ENCODE measurements at places on chromosomes 4 and X. TPM values are rescaled to one million over a fixed set of nuclear protein-coding genes. Genes with fewer than 3 reads are reported as not detected.

ODAPH gene
- 0.18 TPM for total RNA-seq

SLC6A14 gene
- not detected for total RNA-seq

WDR17 gene
- 2.7 TPM for total RNA-seq

TNIP3 gene
- 2.8 TPM for total RNA-seq

TACR3 gene
- total RNA-seq, result not detected

CD40LG gene
- total RNA-seq, result not detected

OTC gene
- total RNA-seq, result not detected

TEX11 gene
- total RNA-seq, result 1.5 TPM

MAGIX gene
- total RNA-seq, result 0.55 TPM

MXRA5 gene
- 6.6 TPM for total RNA-seq

SPACA5 gene
- total RNA-seq, result not detected

KLHL34 gene
- total RNA-seq, result not detected

CCDC149 gene
- 12.6 TPM for total RNA-seq

AIFM1 gene
- 18.1 TPM for total RNA-seq

NDNF gene
- 1.5 TPM for total RNA-seq

IL21 gene
- not detected for total RNA-seq

RNF128 gene
- 29.3 TPM for total RNA-seq

RTL9 gene
- 0.37 TPM for total RNA-seq

FUNDC2 gene
- 38.8 TPM for total RNA-seq

BEX3 gene
- 243 TPM for total RNA-seq

SHROOM4 gene
- total RNA-seq, result 2.4 TPM

CTAG2 gene
- total RNA-seq, result 0.65 TPM

TACC3 gene
- 1.8 TPM for total RNA-seq

SMIM10L2A gene
- total RNA-seq, result 0.18 TPM

PDK3 gene
- total RNA-seq, result 12.8 TPM

HMX1 gene
- not detected for total RNA-seq

PRRG3 gene
- total RNA-seq, result not detected

NDP gene
- total RNA-seq, result 1.4 TPM

FGF5 gene
- total RNA-seq, result 33.6 TPM

MTMR8 gene
- total RNA-seq, result not detected

CAPN6 gene
- total RNA-seq, result not detected

MTTP gene
- 0.30 TPM for total RNA-seq

BEX5 gene
- not detected for total RNA-seq

GSX2 gene
- not detected for total RNA-seq

APELA gene
- total RNA-seq, result not detected

RPL9 gene
- total RNA-seq, result 816 TPM

LRPAP1 gene
- total RNA-seq, result 282 TPM

ADAMTS3 gene
- 5.5 TPM for total RNA-seq

ATP1B4 gene
- total RNA-seq, result not detected

TIGD4 gene
- 0.30 TPM for total RNA-seq

ADAM29 gene
- total RNA-seq, result not detected
